ENCODE measurements at places on chromosomes 11 and 22. TPM values are rescaled to one million over a fixed set of nuclear protein-coding genes. Genes with fewer than 3 reads are reported as not detected.

GRCh38 chr11:9016916-9017642, 13.3 kb upstream of the NRIP3 start:
- peaks cover 5% of the 10 kb centered on the region for H3K4me1 ChIP-seq
- H3K36me3 ChIP-seq: peaks cover 5% of the 10 kb centered on the region
- DNase-seq: no peak
- no peak overlapping the region for H3K4me3 ChIP-seq
- H3K27ac ChIP-seq: no peak overlapping the region

- no peak overlapping the region for H3K27ac ChIP-seq
- H3K4me3 ChIP-seq: no peak overlapping the region
- no peaks in the 10 kb centered on the region for H3K36me3 ChIP-seq
- no peaks in the 10 kb centered on the region for H3K27me3 ChIP-seq
- H3K4me1 ChIP-seq: no peaks in the 10 kb centered on the region
These were observed 450.9 kb downstream of the RAB38 start for GRCh38 chr11:87724358-87724757.

Gene CASP1
- not detected for total RNA-seq

Gene HMGXB4
- 44.6 TPM for total RNA-seq

Gene TENM4
- 38.1 TPM for total RNA-seq

- peaks cover 10% of the 10 kb centered on the region for H3K4me1 ChIP-seq
- H3K4me3 ChIP-seq: no peak overlapping the region
- H3K36me3 ChIP-seq: no peaks in the 10 kb centered on the region
- peaks cover 6% of the 10 kb centered on the region for H3K27me3 ChIP-seq
These were observed 127.9 kb downstream of the BUD13 start for GRCh38 chr11:116644941-116645305.

DNA sequence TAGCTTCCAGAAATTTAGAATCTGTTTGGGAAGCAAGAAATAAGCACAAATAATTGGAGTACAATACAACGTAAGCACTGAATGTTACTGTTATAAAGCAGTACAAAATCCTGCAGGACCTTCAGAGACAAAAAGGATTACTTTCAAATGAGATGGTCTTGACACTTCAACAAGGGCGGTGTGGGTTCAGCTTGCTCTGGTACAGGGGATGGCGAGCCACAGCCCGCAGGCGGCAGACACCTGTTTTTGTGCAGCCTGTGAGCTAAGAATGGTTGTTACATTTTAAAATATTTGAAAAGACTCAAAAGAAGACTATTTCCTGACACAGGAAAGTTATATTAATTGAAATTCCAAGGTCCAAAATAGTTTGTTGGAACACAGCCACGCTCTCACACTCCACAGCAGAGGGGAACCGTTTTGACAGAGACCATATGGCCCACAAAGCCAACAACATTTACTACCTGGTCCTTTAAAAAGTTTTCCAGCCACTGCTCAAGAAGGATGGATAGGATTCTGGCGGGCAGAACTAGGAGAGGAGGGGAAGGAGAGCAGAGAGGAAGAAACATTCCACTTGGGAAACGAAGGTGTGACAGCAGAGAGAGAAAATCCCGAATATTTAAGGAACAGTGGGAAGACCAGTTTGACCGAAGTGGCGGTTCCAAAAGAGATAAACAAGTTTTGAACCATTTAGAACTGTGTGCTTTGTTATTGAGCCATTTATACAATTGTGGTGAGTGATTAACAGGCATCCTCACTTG, 6.3 kb downstream of the PRDM10 start:
- peaks cover 49% of the 10 kb centered on the region for H3K4me1 ChIP-seq
- DNase-seq: no peak
- H3K36me3 ChIP-seq: peaks cover 14% of the 10 kb centered on the region
- H3K4me3 ChIP-seq: peak overlapping the region; percentile 15
- no peak overlapping the region for H3K27ac ChIP-seq
- H3K27me3 ChIP-seq: no peaks in the 10 kb centered on the region

DNA sequence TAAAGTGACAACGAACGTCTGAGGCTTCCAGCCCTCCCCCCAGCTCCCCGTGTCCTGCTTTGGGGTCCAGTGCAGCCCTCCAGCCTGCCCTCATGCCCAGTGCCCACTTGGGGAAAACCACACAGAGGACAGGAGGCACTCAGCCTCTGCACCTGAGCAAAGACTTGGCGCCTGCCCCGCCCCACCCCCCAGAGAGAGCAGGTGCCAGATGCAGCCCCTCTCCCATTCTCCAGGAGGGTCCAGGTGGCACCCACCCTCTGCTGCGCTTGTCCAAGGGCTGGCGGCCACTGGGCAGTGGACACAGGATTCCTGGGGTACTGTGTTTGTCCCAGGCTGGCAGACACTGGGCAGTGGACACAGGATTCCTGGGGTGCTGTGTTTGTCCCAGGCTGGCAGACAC, 15.7 kb downstream of the RNH1 start:
- no peaks in the 10 kb centered on the region for H3K4me1 ChIP-seq
- no peaks in the 10 kb centered on the region for H3K27me3 ChIP-seq
- peaks cover 8% of the 10 kb centered on the region for H3K36me3 ChIP-seq
- DNase-seq: no peak
- no peak overlapping the region for H3K4me3 ChIP-seq

Gene RFPL2
- total RNA-seq: not detected

GRCh38 chr11:87092159-87092558, 54.4 kb downstream of the TMEM135 start:
- H3K4me1 ChIP-seq: no peaks in the 10 kb centered on the region
- no peak overlapping the region for H3K27ac ChIP-seq
- H3K4me3 ChIP-seq: no peak overlapping the region
- no peaks in the 10 kb centered on the region for H3K27me3 ChIP-seq
- H3K36me3 ChIP-seq: peaks cover 46% of the 10 kb centered on the region

Gene ELMOD1
- total RNA-seq: 0.43 TPM

- H3K36me3 ChIP-seq: no peaks in the 10 kb centered on the region
- no peak for DNase-seq
- peaks cover 15% of the 10 kb centered on the region for H3K4me1 ChIP-seq
These were observed 6.1 kb downstream of the CXCR5 start for GRCh38 chr11:118889797-118890196.

Gene CLDN5
- 1.0 TPM for total RNA-seq

DNA sequence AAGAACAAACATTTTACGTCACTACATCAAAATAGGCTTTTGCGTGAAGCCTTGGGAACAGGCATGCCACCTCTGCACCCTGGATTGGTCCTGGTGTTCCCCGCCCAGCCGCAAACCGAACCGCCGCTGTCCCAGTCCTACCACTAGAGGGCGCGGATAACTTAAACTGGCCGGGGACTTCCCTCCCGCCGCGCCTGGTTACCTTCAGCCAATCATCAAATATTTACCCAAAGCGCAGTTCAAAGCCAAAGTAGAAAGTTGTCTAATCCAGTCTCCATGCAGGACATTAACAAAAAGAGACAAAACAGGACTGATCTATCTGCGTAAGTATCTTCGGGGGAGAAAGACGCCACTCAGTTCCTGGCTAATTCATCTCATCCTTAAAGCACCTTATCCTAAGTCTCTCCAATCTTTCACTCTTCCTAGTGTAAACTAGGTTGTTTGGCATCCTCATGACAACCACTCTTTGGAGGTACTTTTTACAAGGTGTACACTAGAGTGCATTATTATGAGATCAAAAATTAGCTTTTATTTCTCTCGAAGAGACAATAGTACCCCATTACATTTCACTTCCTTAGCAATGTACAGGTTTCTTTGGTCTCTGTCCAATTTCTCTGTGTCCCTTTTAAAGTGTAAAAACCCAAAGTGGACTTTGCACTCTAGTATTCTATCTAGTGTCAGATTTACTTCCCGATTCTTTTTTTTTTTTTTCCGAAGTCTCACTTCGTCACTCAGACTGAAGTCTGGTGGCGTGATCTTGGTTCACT, 3.9 kb upstream of the CRY2 start:
- H3K27me3 ChIP-seq: peaks cover 66% of the 10 kb centered on the region
- peaks cover 15% of the 10 kb centered on the region for H3K4me1 ChIP-seq
- no peak overlapping the region for H3K27ac ChIP-seq
- H3K4me3 ChIP-seq: peak overlapping the region; percentile 5
- H3K36me3 ChIP-seq: no peaks in the 10 kb centered on the region

- DNase-seq: no peak
- no peak overlapping the region for H3K4me3 ChIP-seq
- H3K27me3 ChIP-seq: no peaks in the 10 kb centered on the region
- no peak overlapping the region for H3K27ac ChIP-seq
- H3K4me1 ChIP-seq: no peaks in the 10 kb centered on the region
These were observed 25.2 kb upstream of the CARD16 start for GRCh38 chr11:105070306-105070705.

Gene SLC1A2
- total RNA-seq: 2.4 TPM

DNA sequence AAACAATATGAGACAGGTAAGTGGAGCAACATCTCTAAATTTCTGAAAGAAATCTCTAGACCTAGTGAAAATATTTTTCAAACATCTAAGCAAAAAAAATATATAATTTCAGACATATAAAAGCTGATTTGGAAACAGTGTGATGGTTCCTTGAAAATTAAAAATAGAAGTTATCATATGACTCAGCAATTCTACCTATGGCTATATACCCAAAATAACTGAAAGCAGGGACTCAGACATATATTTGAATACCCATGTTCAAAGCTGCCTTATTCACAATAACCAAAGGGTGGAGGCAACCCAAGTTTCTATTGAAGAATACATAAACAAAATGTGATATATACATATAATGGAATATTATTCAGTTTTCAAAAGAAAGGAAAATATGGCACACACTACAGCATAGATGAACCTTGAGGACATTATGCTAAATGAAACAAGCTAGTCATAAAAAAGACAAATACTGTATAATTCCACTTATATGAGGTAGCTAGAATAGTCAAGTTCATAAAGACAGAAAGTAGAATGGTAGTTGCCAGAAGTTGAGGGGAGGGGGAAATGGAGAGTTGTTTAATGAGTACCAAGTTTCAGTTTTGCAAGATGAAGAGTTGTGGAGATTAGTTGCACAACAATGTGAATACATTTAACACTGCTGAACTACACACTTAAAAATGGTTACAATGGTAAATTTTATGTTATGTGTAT, 300.4 kb downstream of the TTC28 start:
- DNase-seq: no peak
- H3K36me3 ChIP-seq: no peaks in the 10 kb centered on the region
- H3K4me3 ChIP-seq: no peak overlapping the region
- H3K27ac ChIP-seq: no peak overlapping the region
- H3K4me1 ChIP-seq: peaks cover 2% of the 10 kb centered on the region

DNA sequence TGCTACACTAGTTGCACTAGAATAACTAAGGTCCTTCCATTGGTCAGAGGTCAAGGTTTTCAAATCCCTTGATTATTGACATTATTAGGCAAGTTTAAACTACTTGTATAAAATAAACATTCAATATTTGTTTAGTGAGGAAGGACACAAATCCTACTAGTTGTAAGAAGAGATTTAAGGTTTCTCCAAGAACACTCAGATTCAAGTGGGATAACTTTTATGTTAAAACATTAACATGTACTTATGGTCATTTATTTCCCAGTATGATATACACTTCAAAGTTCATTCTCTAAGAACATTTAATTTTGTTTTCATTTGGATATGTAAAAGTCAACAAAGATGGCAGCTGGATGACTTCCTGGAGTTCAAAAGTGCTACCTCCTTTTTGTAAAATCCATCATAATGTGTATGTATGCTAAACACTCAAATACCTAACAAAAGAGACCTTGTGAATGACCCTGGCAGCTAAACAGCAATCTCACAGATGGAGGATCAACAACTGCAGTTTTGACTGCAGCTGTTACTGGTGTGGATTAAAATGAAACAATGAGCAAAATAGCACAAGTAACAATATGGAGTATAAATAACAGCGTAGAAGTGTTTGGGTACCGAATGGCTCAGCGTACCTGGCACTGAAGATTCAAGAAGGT, 1.5 kb downstream of the CCDC90B start:
- peaks cover 35% of the 10 kb centered on the region for H3K4me1 ChIP-seq
- no peak for DNase-seq
- no peaks in the 10 kb centered on the region for H3K27me3 ChIP-seq
- peak overlapping the region; percentile 100 for H3K27ac ChIP-seq
- no peaks in the 10 kb centered on the region for H3K36me3 ChIP-seq

Gene SAA2
- not detected for total RNA-seq

Gene C11orf97
- total RNA-seq: not detected

DNA sequence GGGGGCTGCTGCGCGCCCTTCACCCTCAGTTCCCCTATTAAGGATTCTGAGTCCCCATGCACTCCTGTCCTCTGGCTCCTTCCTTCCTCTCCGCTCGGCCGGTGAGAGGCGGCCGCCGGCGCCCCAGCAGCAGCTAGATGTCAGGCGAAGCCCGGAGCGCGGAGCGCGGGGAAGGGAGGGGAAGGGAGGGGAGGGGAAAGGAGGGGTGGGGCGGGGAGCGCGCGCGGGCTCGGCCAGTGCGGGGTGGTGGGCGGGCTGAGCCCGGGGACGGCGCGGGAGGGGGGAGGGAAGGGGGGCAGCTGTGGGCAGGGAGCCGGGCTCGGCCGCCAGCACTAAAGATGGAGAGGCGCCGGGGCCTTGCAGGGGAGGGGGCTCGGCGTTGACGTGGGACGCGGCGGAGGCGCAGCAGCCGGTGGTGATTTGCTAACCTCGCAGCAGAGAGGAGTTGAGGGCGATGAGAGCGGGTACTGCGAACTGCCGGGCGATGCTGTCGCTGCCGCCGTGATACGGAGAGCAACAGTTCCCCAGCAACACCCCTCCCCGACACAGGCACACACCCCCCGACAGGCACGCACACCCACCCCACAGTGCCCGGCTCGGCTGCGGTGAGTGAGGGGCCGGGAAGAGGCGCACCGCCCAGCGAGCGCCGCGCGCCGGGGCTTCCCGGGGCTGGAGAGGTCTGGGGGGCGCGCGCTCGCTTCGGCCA, at the start of gene ZBTB16:
Gene ZBTB16, plus strand, starts transcription at position 434 of the 706 bp plus-strand sequence. CDS start 3,590 bp downstream, outside the sequence.
- peaks cover 30% of the 10 kb centered on the region for H3K27me3 ChIP-seq
- peaks cover 45% of the 10 kb centered on the region for H3K4me1 ChIP-seq
- peak; percentile 79 for DNase-seq

DNA sequence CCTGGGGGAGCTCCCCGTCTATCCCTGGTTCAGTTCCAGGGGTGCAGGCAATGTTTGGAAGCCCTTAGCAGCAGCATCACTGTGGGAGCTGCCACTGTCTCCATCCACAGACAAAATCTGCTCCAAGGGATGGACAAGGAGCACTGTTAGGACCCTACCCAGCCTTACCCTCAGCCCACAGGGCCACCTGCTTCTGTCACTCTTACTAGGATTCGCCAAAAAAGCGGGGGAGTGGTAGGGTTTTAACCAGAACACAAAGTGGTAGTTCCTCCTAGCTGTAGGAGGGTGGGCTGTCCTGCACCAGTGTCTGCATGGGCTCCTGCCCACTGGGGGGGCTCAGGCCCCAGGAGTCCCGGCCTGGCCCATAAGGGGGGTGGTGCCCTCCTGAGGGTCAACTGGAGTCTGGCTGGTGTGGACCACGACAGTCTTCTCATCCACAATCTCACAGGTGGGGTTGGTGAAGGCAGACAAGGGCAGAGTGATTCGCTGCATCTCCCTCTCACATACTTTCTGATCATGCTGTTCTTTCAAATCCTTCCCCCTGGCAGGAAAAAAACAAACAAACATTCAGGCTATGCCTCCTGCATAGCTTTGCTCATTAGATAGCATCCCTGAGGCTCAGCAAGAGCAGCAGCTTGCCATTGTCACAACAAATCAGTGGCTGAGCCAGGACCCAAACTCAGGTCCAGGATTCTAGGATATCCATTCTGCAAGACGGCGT, 9.4 kb downstream of the PIK3IP1 start:
- no peak overlapping the region for H3K4me3 ChIP-seq
- peak overlapping the region; percentile 72 for H3K27ac ChIP-seq
- H3K4me1 ChIP-seq: peaks cover 21% of the 10 kb centered on the region
- no peak for DNase-seq
